ENCODE measurements at places on chromosomes 1 and 21. TPM values are rescaled to one million over a fixed set of nuclear protein-coding genes. Genes with fewer than 3 reads are reported as not detected.

Gene AMY1B
- total RNA-seq, result not detected

Gene CA6
- not detected for total RNA-seq

Gene EFNA4
- total RNA-seq, result 5.6 TPM

Gene TRIM67
- total RNA-seq, result under 0.01 TPM

Gene ATAD3C
- 1.6 TPM for total RNA-seq

DNA sequence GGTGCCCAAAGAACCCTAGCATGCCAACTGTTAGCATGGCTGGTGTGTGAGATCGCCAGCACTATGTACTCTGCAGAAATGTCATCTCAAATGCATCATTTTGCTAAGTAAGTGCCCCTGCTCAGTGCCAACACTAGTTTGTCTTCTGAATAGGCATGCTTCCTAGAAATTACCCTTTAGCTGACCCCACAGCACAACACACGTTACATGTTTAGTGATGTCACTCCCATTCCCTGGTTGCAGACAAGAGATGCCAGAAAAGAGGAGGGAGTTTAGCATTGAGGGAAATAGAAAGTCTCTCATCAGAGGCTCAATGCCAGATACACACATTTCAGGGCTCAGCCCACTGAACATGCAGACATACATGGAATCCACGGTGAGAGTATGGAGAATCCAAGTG lies 9.3 kb upstream of the ST6GALNAC3 start:
- no peaks in the 10 kb centered on the region for H3K36me3 ChIP-seq
- H3K27me3 ChIP-seq, result no peaks in the 10 kb centered on the region
- no peak for DNase-seq

- H3K27ac ChIP-seq, result no peak overlapping the region
- no peak overlapping the region for H3K4me3 ChIP-seq
- peaks cover 21% of the 10 kb centered on the region for H3K4me1 ChIP-seq
- H3K36me3 ChIP-seq, result no peaks in the 10 kb centered on the region
- H3K27me3 ChIP-seq, result no peaks in the 10 kb centered on the region
- DNase-seq, result no peak
Measured at GRCh38 chr1:56922070-56922469, 43.7 kb downstream of the C8B start.

DNA sequence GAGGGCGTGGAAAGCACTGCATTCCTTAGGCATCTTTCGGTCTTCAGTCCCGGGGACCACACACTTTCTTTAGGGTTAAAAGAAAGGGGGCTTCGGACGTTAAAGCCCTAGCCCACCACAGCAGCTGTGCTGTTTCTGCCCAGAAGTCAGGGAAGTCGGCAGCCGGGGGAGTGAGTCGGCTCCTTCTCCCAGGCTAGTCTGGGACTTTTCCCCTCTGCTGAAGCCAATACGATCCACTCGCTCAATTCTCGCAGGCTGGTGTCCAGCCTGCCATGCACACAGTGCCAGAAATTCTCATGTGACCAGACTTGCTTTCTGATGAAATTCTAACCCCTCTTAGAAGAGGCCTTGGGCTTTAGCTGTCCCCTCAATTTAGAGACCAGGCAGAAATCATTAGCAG lies 67.7 kb downstream of the BCAR3 start:
- no peak overlapping the region for H3K4me3 ChIP-seq
- peaks cover 38% of the 10 kb centered on the region for H3K4me1 ChIP-seq
- H3K27me3 ChIP-seq, result no peaks in the 10 kb centered on the region

DNA sequence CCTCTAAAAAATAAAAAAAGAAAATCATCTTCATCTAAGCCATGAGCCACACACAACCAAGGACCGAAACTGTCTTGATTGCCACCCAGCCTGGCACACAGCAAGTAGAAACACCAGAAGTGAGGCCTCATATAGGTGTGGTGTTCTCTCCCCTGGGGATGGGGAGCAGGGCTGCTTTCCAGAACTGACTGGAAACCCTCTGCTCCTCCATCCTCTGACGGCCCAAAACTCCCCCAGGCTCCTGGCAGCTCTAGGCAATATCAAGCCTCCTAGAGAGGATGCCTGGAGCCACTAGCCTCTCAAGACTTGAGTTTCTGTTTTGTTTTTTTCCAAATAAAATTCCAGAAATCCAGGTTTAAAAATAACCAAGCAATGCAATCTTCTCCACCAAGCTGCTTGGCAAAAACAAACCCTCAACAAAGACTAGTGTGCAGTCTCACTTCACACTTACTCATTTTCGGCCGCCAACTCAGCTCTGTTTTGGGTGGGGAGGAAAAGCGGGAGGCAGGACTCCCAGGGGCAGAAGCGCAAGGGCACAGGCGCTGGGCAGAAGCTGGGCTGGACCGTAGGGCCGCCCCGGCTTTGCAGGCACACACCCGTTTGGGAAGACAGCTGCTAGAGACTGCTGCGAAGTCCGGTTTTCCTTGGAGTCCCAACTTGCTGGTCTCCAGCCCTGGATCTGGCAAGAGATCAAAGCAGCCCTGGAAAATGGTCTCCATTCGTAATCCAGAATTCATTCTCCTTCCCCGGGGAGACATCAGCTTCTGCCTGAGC lies 78.2 kb upstream of the CAPZB start:
- no peaks in the 10 kb centered on the region for H3K4me1 ChIP-seq
- no peak overlapping the region for H3K27ac ChIP-seq
- DNase-seq, result peak; percentile 12
- no peaks in the 10 kb centered on the region for H3K36me3 ChIP-seq
- no peaks in the 10 kb centered on the region for H3K27me3 ChIP-seq
- H3K4me3 ChIP-seq, result no peak overlapping the region

DNA sequence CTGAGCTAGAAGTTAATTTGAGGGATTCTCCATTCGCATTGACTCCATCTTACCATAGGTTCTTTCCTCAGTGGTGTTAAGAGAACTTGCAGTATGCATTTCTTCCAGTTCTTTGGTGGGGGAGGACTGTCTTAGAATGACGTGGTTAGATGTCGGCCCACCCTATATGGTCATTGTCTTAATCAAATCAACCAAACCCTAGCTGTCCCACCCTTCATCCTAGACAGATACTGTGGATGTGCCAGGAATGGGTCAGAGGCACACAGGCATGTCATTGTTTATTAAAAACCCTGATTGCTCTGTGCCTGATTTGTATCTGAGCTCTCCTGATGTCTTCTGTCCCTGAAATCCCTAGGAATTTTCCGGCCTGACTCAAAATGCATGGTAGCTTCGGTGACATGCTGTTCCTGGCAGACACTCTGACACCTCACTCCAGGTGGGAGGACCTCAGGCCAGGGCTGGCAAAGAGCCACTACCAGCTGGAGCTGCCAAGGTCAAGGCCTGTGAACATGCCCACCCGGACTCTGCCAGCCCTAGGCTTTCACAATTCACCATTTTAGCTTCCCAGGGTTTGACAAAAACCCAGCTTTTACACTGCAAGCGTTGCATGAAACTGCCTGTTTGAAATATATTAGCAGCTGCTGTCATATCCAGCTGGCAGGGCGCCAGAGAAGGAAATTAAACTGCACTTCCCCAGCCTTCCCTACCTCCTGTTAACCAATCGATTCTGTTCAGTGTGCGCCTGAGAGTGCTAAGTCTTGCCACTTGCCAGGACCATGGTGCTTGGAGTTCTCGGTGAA lies 134.0 kb downstream of the FAM78B start:
- no peak overlapping the region for H3K4me3 ChIP-seq
- H3K4me1 ChIP-seq, result peaks cover 22% of the 10 kb centered on the region
- DNase-seq, result peak; percentile 75
- H3K27ac ChIP-seq, result peak overlapping the region; percentile 53
- no peaks in the 10 kb centered on the region for H3K27me3 ChIP-seq
- H3K36me3 ChIP-seq, result no peaks in the 10 kb centered on the region

DNA sequence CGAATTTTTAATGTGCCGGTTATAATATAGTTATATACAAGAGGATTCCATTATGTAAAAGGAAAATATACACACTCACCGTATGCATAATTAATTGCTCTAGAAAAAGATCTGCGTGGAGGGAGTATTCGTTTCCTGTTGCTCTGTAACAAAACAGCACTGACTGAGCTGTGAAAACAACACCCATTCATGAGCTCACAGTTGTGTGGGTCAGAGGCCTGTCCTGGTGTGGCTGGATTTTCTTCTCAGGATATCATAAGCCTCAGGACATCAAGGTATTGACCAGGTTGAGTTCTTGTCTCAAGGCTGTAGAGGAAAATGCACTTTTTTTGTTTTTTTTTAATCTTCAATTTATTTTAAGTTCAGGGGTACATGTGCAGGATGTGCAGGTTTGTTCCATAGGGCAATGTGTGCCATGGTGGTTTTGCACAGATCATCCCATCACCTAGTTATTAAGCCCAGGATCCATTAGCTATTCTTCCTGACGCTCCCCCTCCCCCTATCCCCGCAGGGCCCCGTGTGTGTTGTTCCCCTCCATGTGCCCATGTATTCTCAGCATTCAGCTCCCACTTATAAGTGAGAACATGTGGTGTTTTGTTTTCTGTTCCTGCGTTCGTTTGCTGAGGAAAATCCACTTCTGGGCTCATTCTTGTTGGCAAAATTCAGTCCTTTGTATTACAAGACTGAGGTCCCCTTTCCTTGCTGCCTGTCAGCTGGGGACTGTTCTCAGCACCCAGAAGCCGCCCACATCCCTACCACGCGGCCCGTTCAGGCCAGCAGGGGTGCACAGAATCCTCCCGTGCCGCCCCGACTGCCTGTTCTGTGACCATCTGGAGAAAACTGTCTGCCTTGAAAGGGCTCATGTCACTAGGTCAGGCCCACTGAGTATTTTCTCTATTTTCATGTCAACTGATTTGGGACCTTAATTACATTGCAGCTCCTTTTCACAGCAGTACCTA lies 87.4 kb upstream of the ERRFI1 start:
- no peaks in the 10 kb centered on the region for H3K36me3 ChIP-seq
- DNase-seq, result no peak
- H3K4me1 ChIP-seq, result peaks cover 9% of the 10 kb centered on the region
- H3K27me3 ChIP-seq, result no peaks in the 10 kb centered on the region
- no peak overlapping the region for H3K4me3 ChIP-seq

- no peak overlapping the region for H3K27ac ChIP-seq
- no peaks in the 10 kb centered on the region for H3K36me3 ChIP-seq
- H3K4me3 ChIP-seq, result no peak overlapping the region
- DNase-seq, result no peak
- H3K4me1 ChIP-seq, result peaks cover 38% of the 10 kb centered on the region
Measured at GRCh38 chr1:8392522-8392921, 74.6 kb downstream of the SLC45A1 start.

GRCh38 chr1:158931055-158931737 lies at the start of gene PYHIN1:
Gene PYHIN1, plus strand, starts transcription at chr1:158931552. Its CDS starts 5,359 bp downstream, at chr1:158936911.
- no peaks in the 10 kb centered on the region for H3K36me3 ChIP-seq
- DNase-seq, result peak; percentile 8
- no peak within 1 kb of the TSS for H3K27ac ChIP-seq
- H3K4me3 ChIP-seq, result no peak within 1 kb of the TSS
- H3K4me1 ChIP-seq, result no peaks in the 10 kb centered on the region

DNA sequence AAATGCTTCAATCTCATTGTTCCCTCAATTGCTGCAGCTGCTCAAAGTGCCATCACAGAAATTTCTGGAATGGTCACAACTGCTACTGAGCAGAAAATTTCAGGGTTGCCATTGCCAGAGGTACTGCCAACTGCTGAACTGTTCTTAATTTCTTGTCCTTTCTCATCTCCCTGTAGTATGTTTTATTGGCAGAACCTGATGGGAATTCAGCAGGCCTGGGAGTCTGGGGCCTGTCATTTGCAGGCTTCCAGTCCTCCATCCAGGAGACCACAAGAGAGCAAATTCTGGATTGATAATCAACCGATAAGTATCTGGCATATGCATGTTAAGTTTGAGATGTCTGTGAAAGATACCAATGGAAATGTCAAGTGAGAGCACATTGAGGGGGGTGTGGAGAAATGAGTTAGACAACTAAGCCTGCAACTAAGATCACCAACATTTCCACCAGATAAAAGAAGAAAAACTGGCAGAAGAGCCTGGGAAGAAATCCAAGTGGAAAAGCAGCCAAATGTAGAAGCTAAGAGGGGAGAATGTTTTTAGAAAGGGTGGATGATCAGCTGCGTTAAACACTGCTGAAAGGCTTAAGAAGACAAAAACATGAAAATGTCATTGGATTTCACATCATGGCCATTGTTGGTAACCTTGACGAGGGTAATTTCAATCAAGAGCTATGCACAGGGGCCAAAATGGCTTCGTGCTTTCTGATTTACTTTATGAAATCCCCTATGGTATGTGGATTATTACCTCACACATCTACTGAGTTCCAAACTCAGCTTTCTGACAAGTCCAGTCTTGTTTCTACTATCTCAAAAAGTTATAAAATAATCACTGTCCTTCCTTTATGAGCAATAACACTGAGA lies 648.1 kb downstream of the PLPP3 start:
- no peaks in the 10 kb centered on the region for H3K27me3 ChIP-seq
- H3K27ac ChIP-seq, result no peak overlapping the region
- no peak overlapping the region for H3K4me3 ChIP-seq

DNA sequence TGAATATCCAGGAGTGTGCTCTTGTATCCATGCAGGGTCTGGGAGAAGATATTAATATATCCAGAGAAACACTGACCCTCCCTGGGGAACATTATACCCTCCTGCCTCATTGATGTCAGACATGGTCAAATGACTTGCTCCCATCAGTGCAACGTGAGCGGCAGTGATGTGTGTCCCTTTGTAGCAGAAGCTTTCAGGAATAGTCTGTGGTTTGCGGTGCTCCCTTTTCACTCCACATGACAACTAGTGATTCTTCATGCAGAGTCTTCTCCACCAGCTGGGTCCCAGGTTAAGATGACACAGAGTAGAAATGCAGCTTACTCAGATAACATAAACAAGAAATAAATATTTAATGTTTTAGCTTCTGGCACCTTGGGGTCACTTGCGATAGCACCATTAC lies 31.9 kb upstream of the LYPD8 start:
- no peak overlapping the region for H3K27ac ChIP-seq
- no peak overlapping the region for H3K4me3 ChIP-seq
- H3K36me3 ChIP-seq, result no peaks in the 10 kb centered on the region
- H3K27me3 ChIP-seq, result no peaks in the 10 kb centered on the region
- DNase-seq, result no peak
- no peaks in the 10 kb centered on the region for H3K4me1 ChIP-seq

DNA sequence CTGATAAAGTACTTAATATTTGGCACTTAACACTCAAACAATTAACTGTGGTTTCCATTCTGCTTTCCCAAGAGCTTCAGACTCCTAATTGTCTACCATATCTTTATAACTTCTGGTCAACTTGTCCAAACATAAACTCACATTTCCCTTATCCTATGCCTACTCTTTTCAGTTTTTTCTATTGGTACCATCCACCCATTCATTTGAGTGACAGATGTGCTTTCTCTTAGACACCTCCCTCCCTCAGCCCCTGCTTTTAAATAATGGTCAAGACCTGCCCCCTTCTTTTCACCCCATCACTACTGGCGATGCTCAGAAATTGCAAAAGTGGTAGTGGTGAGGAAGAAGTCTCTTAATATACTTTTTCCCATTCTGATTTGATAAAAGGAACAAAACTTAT lies 5.5 kb downstream of the SLC16A4 start:
- DNase-seq, result no peak
- H3K27me3 ChIP-seq, result no peaks in the 10 kb centered on the region
- no peaks in the 10 kb centered on the region for H3K4me1 ChIP-seq
- no peaks in the 10 kb centered on the region for H3K36me3 ChIP-seq
